ENCODE measurements at places on chromosomes 12 and 14.

DNA sequence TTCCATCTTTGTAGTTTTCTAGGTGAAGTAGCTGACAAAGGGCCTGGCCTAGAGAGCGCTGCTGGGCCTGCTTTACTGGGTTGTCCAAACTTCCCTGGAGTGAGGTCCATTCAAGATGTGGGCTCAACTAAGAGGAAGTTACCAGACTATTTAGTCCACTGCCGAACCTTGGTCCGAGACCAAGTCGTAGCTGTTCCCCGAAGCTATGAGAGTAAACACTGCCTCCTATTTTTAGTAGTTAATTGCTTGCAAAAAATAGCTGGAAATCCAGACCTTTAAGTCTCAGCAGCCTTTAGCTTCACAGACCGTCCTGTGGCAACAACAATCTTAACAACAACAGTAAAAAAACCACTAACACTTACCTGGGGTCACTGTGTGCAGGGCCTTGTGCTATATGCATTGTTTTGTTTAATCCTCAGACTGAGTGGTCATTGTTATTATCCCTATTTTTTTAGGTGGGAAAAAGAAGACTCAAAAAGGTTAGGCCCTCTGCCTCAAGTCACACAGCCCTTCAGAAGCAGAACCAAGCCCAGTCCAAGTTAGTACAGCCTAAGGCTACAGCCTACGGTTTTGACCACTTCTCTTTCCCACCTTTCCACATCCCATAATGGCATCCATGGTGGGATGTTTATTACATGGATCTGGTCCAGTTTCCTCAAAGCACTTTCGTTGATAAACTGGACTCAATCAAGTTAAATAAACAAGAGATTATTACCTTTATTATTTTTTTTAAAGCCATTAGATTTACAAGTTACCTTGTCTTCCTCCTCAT lies 30.6 kb downstream of the SOCS2 start:
- DNase-seq, result no peak

- no peak for DNase-seq
Observed at GRCh38 chr12:68831272-68831671, 23.3 kb downstream of the MDM2 start.

DNA sequence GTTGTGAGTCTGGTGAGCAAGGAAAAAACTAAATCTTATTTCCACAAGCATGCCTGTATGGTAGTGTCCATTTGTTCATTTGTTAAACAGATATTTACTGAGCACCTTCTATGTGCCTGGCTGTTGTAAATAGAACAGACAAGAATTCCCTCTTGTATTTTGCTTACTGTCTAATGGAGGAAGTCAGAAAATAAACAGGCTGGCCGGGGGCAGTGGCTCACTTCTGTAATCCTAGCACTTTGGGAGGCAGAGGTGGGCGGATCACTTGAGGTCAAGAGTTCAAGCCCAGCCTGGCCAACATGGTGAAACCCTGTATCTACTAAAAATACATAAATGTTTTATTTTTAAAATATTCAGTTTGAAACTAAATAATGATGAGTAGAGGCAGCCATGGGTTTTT lies 79.3 kb downstream of the GTF2A1 start:
- DNase-seq, result no peak

- DNase-seq, result no peak
Observed at GRCh38 chr14:73924337-73924736, 25.6 kb downstream of the FAM161B start.

- DNase-seq, result no peak
Observed at GRCh38 chr14:67513631-67514108, 19.4 kb upstream of the PLEKHH1 start.

DNA sequence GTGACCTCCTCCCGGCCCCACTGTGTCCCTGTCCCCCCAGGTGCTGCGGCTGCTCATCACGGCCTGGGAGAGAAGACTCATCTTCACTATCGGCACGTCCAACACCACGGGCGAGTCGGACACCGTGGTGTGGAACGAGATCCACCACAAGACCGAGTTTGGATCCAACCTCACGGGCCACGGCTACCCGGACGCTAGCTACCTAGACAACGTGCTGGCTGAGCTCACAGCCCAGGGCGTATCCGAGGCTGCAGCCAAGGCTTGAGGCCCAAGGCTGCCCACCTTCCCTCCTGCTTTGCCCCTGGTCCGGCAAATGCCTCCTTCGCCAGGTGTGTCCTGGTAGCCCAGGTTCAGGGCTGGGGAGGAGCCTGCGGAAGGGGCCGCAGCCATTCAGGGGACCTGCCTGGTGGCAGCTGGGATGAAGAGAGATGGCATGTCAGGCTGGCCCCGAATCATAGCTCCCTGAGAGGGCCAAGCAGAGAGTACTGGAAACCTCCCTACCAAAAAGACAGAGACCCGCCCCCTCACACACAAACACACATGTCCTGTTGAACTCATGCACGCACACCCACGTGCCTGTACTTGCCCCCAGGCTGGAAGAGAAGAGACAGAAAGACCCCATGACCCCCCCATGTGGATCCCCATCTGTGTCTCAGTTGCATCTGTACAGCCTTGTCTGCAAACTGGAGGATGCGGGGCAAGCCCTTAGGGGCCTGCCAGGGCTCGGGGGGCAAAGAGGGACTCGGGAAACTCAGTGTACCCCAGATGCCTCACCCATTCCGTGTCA lies 38.7 kb downstream of the RASAL1 start:
- DNase-seq, result no peak

DNA sequence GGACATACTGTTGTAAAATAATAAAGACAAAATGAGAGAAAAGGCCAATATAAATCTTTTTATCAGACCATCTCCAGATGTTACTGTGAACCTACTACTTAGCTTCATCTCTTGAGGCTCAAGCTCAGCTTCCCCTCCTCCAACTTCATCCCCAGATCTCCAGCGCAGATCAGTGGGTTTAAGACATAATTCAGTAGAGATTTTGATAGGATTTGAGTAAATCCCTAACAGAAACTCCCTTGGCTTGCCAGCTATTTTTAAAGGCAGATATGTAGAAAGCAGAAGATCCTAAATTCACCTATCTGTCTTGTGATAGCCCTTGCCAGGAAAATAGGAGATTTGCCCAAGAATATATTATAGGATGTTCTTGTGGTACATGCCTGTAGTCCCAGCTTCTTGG lies 236.7 kb downstream of the FBXL14 start:
- DNase-seq, result no peak

DNA sequence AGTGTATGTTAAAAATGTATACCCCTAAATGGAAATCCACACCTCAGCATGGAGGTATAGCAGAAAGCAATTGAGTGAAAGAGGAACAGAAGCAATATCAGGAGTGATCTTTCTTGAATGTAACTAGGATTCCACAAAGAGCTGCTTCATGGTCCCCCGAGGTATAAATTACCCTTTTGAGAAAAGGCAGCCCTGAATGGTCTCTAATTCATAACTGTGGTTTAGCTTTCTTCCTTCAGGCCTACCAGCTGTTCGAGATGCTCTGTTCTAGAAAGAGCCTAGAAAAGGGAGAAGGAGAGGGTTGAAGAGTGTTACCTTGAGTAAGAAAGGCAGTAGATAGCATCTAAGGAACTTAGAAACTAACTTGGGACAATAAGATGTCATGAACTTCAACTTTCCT lies 42.9 kb upstream of the CSRNP2 start:
- no peak for DNase-seq

DNA sequence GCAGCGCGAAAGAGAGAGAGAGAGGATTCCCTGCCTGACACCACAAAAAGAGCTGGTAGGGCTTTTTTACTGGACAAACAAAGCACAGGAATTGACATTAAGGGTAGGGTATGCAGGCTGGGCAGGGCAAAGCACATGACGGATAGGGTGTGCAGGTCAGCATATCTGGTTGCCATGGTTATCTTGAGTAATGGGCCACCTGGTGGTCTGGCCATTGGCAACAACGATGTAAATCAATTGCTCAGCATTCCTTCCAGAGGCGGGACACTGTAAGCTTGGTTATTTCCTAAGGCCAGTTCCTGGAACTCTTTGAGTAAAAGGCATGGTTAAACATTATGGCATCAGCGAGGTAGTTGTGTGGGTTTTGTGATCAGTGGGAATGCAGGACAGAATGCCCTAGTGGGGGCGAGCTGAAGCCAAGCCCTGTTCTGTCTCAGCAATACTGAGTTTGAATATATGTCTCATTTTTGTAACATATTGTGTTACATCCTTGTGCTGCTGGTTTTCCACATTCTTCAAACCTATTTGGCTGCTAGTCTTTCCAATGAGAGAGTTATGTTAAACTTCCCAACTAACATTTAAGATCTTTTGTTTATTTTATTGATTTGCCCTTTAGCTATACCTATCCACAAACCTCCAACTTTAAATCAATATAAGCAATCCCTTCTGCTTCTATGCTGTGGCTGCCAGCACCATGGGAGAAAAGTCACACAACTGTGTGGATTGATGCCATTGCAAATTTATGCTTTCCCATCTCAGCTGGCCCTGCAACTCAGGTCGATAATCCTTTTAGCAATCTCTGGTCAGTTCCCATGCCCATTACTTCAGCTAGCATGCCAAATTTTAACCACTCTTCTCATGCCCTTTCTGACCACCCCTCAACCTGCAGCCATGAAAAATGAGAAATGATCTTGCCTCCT lies 396.7 kb upstream of the PDE3A start:
- no peak for DNase-seq

Data from activated T-cell treated with anti-CD3 and anti-CD28 coated beads for 48 hours (primary cell).